Activated T-cell treated with anti-CD3 and anti-CD28 coated beads for 48 hours (primary cell): ENCODE measurements at places on chromosomes 4 and X.

DNA sequence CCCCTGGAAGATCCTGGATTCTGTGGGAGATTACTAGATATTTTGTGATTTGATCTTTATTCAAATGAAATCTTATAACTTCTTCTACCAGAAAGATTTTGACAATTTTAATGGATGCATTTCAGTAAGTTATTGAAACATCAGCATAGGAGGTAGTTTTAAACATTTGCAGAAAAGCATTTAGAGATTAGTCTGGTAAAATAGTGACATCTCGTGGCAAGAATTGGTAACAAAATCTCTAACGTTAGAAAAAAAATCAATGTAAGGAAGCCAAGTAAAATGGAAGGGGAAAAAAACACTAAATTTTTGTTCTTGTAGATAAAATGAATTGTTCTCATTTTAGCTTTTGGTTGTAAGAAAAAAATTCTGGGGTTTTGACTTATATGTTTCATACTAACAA, 73.3 kb downstream of the TASL start:
- no peak for DNase-seq

- no peak for DNase-seq
Observed at GRCh38 chrX:121102101-121102500, 54.7 kb downstream of the GLUD2 start.

GRCh38 chr4:24809376-24809775, 14.0 kb downstream of the SOD3 start:
- DNase-seq: no peak

DNA sequence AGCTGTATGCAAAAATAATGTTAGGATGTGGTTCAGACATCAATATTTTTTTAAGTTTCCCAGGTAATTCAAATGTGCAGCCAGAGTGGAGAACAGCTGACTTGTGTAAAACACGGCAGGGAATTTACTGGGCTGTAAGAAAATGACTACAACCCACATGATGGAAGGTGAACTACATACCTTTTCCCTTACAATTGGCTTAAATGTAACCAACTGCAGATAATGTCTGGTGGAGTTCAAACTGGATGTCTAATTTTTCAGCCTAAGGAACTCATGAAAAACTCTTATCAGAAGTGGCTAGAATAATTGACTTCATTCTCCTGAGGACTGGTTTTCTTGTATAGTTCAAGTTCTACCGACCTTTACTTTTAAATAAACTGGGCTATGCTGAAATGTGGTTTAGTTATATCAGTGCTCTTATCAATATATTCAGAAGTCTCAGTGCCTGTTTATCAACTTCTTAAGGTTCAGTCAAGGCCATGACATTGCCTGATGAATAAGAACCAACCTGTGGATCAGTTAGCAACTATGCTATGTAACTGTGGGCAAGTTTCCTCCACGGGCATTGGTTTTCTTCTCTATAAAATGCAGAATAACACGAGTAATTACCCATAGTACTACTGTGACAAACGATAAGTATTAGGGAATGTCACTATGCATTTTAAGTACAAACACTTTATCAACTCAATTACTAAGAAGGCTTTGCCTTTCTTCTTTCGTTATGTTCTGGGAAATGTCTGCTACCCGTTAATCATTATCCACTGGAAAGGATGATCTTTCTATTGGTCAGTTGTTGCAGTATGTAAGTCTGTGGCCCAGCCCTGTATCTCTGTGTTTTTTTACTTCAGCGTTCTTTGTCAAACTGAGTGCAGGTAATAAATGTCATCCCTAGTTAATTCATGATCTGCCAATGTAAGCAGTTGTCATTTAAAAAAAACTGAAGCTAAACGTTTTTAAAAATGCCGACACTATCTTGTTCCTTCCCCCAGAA, 181.6 kb downstream of the PCDH7 start:
- DNase-seq: no peak

DNA sequence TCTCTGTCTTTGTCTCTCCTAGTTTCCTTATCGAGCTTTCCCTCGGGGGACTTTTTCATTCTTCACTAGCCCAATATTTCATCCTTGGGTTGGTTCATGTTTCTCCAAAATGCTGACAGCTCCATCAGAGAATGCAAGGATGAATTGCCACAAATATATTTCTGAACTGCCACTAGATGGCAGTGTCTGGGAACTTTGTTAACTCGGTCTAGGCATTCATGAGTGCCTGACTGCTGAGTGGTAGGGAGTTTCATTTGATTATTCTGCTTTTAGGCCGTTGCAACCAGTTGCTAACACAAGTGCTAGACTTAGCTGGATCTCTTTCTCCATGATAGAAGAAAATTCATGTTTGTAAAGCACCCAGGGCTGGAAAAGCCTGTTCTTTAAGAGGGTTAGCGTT, 73.5 kb upstream of the RAP2C start:
- no peak for DNase-seq

DNA sequence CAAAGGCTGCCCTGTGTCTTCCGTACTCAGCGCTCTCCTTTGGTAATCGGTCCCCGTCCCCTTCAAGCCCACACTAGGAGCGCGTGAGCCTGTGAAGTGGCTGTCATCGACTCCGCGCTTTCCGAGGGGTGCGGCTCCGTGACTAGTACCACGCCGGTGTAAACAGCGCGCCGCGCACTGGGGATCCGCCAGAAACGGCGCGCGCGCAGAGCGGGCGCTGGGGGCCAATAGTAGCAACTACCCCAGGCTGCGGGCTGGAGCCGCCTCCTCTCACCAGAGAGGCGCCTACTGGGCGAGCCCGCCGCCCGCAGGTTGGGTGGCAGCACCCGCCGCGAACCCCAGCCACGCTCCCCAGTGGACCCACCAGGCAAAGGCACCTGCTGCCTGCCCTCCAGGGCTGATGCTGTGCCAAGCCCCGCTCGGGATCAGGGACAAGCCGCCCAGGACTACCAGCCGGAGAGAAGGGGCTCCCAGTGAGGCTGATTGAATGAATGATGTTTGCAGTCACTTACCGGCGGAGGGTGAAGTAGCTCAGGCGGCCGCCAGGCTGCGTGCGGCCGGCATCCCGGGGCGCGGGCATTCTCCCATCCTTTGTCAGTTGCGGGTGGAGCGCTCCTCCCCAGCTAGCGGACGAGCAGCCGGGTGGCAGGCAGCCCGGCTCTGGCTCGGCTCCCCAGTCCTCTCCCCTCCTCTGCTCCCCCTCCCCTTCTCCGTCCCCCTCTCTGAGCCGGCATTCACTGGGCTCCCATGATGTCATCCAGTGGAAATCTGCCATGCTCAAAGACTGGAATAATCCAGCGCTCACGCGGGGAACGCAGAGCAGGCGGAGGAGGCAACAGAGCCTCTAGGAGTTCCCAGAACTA, 370.3 kb upstream of the SMIM31 start:
- peak; percentile 1 for DNase-seq

GRCh38 chr4:90128961-90129495, 1.8 kb downstream of the CCSER1 start:
- no peak for DNase-seq

DNA sequence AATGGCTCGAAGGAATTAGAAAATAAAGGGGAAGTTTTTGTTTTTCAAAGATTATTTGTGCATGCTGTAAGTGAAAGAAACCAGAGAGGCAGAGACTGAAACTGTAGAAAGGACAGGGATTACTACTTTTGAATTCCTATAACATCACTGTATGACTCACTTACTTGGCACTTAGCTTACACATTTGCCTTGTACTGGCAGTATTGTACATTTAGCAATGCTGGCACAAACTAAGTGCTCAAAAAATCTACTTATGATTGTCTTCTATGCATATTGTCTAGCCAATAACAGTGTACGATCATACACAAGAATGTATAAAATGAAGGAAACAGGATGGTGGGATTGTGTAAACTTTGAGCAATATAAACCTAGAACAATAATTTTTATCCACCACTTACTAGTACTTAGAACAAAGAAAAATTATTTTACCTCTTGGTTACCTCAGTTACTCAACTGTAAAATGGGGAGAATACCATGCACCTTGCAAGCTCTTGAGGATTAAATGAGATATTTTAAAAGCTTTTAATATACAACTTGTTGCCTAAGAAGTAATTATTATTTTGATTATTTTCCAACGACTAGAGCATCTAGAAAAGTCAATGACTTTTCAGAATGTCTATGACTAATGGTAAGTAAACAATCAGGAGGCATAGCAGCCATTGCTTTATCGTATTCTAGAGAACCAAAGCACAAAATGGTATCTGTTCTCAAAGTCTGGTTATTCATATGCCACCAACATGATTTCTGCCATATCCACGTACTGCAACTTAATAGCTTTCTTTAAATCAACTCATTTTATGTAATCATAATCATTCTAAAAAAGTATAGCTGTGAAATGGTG, 4.7 kb downstream of the FAM120C start:
- no peak for DNase-seq

DNA sequence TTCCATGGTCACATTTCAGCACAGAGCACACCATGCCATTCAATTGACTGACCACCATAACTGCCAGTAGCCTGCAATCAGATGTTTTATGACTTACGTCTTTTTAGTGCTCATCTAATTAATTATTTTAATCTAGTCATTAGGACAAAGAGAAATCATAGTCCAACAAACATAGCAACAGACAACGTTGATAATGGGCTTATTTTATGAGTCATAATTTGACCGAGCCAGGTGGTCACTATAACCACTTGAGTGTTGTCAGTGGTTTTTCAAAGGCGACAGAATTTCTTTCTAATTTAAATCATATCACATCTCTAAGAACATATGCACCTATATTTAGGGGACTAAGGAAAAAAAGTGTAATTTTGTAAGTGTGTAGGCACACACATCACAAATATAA, 1.9 kb downstream of the SEC24D start:
- no peak for DNase-seq

DNA sequence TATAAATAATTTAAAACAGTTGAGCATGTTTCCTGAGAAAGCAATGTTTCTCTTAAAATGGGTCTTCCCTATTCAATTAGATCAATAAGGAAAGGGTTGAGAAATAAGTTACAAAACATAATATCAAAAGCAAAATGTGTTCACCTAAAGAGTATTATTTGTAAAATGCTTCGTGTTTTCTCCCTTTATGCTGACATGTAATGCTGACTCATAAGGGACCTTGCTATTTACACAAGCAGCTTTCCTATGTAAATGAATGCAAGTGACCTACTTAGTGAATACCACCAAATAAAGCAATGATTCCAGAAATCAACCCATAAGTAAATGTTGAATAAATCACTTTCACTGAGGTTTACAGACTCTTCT, 91.5 kb downstream of the ELOVL6 start:
- DNase-seq: no peak

GRCh38 chr4:79653871-79654270, 245.8 kb upstream of the GK2 start:
- DNase-seq: no peak

DNA sequence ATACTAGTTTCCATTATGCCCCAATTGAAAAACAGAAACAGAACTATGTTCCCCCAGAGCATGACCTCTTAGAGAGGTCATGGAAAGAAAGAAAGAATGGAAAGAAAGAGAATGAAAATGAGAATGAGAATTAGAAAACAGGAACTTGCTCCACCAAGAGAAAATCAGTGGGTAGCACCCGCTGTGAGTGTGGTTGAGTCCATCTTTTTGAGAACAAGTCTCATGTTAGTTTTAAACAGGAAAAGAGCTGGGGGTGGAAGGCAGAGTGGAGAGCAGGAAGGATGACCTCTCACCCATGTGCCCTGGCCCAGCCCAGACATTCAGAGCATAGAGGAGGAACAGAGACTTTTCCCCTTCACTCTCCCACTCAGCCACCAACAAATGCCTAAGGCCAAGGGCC, 4.9 kb downstream of the GSX2 start:
- no peak for DNase-seq

- DNase-seq: no peak
Observed at GRCh38 chr4:7828793-7829301, 110.8 kb downstream of the AFAP1 start.
